ENCODE measurements at places on chromosomes 5 and 9.

DNA sequence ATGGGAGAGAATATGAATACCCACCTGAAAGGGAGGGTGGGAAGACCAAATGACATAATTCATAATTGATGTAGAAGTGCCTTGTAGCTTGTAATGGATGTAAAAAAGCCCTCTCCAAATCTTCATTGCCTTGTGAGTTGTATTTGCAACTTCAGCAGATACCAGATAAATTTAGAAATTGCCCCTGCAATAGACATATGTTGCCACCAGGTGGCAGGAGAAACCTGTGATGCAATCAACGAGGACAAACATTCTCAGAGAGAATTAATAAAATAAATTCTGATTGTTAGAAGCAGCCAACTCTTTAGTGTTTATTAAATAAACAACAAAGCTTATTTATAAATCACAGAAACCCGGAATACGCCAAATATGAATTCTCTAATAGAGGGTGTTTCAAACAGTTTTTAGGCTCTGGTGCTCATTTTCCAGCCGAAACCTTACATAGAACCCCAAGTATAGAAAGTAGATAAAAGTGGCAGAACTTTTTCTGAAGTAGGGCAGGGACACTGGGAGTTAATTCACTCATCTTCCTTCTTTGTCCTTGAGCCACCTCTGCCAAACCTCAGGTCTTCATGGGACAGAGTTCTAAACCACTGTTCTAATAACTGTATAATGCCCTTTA, 147.8 kb downstream of the TMEM38B start:
- DNase-seq, result no peak

- DNase-seq, result no peak
Observed at GRCh38 chr9:38120961-38121360, 51.9 kb upstream of the SHB start.

DNA sequence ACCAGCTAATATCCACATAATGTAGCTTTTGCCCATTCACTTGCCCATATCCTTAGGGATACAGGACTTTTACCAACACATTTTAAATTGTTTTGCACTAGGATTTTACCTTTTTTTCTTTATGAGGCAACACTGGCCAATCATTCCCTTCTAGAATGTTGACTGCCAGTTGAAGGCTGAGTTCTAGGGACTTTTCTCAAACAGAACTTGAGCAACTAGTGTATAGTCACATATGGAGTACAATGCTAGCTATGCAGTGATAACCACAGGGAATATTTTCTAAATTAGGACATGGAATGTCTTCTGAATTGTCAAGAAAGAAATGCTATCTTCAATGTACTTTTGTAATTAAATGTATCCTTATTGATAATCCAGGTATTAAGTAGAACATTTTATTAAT, 133.6 kb downstream of the OXCT1 start:
- DNase-seq, result no peak

DNA sequence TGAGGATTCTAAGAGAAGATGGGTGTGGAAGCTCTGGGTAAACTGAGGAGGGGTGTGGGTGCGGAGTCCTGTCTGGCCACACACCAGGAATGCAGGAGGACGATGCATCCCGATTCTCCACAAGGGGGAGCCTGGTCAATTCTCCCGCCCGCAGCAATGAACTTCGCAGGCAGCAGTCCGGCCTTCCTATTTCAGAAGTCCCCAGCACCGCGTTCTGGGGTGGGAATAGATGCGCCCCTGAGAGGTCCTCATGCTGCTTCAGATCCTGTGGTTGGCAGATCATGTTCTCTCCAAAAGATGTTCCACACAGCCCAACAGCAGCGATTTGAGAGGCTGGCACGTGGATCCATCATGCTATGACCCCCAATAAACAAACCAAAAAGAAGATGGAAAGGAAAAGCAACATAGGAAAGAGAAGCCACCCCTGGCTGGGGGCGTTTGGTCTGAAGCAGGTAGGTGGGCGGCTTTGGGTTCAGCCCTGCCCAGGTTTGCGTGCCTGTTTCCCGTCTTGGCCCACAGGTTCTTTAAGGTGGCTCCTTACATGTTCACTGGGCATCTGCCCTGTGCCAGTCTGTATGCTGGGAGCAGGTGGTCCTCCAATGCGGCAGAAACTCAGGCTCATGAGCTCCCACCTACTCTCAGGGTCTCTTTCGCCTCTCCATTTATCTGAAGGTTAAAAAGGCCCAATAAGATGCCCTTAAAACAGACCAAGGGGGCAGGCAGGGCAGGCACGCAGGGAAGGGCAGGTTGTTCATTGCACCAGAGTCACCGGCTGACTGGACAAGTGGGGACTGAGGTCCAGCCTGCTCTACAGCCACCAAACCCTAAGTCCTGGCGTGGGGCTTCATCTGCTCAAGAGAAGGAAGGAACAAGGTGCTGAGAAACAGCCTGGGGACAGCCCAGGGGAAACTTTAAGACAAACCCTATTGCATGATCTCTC, 171.6 kb downstream of the PAX5 start:
- DNase-seq, result no peak

- no peak for DNase-seq
Observed at GRCh38 chr5:135467051-135467625, 15.0 kb upstream of the TIFAB start.

DNA sequence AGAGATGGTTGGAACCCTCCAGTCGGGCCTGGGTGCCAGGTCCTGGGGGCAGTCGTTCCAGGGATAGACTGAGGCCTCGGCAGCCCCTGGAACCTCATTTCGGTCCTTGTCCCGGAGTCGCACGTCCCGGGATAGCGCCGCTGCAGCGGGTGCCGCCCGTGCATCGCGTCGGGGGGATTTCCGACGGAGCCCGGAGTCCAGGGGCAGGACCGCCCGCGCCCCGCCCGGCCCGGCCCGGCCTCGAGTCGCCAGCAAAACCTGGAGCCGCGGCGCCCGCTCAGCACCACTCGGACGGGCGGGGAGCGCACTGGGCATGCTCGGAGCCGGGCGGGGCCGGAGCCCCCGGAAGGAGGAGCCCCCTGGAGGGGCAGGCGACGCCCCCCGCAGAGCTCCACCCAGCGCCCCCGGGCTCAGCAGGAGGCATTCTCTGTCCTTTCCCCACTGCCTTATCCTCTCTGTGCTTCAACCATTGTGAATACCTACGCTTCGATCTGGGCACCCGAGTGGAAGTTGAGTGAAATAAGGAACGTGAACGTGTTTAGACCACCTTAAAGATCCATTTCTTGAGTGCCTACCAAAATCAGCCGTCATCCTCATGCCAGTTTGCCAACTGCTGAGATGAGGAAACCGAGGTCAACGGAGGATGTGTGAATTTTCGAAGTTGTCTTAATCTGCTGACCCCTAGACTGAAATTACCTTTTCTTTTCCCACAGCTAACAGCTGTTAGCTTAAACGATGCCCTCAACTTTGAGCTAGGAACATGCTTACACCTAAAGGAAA, 1.7 kb upstream of the PTPN3 start:
- DNase-seq, result peak; percentile 74

- DNase-seq, result no peak
Observed at GRCh38 chr5:167147879-167148278, 1143.6 kb upstream of the WWC1 start.

- DNase-seq, result no peak
Observed at GRCh38 chr5:145587710-145588109, 247.4 kb downstream of the PRELID2 start.

DNA sequence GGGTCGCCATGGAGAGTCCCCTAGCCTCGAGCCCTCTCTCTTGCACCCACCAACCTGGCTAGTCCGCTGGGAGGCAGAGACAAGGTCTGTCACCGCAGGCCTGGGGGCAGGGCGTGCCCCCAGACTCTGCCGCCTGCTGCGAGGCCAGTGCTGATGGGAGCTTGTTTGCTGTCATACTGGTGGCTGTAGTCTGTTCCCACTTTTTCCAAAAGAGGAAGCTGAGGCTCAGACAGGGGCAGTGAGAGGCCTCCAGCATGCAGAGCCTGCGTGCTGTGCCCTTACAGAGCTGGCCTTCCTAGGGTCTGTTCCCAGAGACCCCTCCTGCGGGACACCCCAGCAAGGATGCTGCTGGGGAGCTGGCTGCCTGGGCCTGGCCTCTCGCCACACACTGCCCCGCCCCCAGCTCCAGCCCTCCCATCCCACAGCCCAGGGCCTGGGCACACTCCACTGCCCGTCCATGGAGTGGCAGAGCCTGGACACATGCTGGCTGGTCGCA, 21.0 kb upstream of the SUSD3 start:
- DNase-seq, result no peak

DNA sequence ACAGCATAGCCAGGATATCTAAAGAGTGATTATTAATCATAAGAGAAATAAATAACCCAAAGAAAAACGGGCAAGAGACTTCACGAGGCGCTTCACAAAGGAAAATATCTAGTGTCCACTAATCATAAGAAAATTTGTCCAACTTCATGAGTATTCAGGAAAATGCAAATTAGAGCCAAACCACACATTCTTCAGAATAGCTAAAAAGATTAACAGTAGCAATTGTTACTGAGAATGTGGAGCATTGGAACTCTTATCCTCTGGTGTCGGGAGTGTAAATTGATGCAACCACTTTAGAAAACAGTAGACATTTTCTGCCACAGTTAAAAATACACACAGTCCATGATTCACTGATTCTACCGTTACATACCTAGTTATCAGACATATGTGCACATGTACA, 145.7 kb downstream of the CWC27 start:
- no peak for DNase-seq

DNA sequence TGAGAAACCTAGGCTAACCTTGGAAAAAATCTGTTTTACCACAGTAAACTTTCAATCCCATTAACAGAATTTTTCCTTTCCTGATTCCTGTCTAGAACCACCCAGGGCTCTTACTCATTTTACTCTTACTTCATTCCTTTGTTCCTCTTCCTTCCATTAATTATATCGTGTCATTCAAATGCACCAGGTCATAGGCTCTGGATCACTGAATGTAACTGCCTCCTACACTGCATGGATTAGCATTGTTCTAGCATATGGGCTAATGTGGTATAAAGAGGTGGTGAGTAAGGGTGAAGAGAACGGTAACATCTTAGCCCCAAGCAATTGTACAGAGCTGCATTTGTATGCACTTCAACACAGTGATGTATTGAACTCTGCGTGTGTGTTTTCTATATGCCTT, 49.5 kb upstream of the SPINK5 start:
- no peak for DNase-seq

DNA sequence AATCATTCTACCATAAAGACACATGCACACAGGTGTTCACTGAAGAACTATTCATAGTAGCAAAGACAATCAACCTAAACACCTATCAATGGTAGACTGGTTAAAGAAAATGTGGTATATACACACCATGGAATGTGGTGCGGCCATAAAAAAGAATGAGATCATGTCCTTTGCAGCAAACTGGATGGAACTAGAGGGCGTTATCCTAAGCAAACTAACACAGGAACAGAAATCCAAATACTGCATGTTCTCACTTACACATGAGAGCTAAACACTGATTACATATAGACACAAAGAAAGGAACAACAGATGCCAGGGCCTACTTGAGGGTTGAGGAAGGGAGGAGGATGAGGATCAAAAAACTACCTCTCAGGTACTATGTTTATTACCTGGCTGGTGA, 103.8 kb downstream of the DRD1 start:
- no peak for DNase-seq

DNA sequence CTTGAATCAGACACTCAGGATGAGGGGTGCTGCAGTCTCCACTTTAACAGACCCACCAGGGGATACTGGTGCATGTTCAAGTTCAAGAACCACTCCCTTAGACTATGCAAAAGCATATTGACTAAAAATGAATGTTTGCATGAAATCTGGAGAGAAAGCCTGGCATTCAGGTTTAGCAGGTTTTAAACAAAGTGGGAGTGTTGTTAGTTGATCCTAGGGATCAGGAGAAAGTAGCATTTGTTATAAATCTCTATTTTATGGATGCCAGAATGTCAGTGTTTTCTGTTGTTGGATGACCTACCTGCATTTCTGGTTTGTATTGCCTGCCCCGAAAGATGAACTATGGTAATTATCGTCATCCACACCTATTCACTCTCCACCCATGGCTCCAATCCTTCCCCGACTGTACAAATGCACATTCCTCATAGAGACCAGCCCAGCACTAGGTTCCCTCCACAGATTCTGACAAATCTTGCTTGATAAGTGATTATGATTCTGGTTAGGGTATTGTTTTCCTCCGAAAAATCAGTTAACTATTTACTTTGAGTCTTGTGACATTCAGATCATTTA, 17.2 kb downstream of the TMEM252 start:
- DNase-seq, result no peak

- DNase-seq, result no peak
Observed at GRCh38 chr9:70978085-70978484, 143.3 kb downstream of the TRPM3 start.

DNA sequence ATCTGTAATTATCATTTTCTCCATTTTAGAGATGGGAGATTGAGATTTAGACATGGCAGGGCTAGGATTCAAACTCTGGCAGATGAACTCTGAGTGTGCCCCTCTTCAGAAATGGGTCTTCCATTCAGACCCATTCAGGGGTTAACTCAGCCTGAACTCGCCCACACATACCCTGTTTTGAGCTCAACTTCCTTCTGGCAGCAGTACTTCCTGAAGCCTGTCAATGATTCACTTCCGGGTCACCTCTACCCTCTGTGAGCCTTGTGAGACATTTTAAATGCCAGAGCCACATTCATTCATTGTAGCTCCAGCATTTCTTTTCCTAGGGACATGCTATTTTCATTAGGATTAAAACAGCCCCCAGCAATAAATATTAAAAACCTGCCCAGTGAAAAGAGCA, 209.3 kb upstream of the SLC24A2 start:
- no peak for DNase-seq

DNA sequence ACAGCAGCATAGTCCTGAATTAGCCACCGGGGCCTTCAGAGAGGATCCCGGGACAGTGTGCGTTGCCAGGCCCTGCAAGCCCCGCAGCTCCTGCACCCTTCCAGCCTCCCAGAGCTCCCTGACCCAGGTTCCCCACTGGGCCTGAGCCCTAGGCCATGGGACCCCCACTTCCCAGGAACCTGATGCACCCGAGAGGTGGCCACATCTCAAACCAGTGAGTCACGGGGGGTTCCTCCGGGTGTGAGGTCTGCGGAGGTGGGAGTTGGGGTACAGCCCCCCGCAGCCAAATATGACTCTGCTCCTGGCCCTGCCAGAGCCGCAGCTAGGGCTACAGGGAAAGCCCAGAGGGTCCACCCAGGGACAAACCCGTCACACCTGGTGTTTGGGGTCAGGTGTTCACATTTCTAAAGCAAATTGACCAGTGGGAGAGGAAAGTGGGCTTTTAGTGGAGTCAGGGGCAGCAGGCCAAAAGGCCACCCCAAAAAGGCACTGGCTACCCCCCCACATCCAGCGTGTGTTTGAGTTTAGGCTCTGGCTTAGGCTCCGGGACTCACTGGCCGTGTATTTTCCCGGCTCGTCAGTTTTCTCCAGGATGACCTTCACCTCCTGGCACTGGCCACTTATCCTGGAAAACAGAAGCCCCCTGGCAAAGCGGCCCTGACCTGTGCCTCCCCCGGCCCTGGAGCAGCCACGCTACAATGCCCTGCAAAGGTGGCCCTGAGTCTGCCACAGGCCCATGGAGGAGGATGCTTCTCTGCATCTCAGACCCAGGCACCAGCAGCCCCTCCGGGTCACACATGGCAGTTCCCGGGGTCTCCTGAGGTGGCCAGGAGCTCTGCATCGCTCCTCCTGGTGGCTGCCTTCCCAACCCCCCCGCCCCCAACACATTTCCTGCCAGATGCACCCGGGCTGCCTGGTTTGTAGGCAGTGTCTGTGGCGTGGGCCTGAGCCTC, 17.4 kb upstream of the OBP2B start:
- DNase-seq, result no peak

GRCh38 chr5:169286572-169287300, 14.2 kb downstream of the SLIT3 start:
- peak; percentile 74 for DNase-seq
